Fibroblast of villous mesenchyme (primary cell): ENCODE measurements at places on chromosomes 2 and 18. TPM values are rescaled to one million over a fixed set of nuclear protein-coding genes. Genes with fewer than 3 reads are reported as not detected.
A peak's percentile ranks its signal among the peaks of the same experiment; 100 is the strongest.

DNA sequence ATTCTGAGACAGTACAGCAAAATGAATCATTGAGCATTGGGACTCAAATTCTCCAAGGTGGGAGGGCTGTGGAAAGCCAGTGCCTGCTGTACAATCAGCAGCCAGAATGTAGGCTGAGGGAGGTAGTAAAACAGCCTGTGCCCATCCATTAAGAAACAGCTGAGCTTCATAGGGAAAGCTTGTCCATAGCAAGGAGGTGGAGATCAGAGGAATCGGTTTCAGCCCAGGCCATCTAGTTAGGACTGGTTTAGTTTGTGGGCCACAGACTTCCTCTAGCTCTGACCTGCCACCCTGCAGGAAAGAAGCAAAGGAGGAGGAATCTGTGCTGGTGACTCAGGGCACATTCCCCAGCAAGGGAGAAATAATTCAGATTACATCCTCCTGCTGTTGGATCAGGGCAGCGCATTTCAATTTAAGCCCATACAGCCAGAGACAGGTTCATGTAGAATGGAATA lies 333.4 kb downstream of the SETBP1 start:
- DNase-seq = peak; percentile 30

DNA sequence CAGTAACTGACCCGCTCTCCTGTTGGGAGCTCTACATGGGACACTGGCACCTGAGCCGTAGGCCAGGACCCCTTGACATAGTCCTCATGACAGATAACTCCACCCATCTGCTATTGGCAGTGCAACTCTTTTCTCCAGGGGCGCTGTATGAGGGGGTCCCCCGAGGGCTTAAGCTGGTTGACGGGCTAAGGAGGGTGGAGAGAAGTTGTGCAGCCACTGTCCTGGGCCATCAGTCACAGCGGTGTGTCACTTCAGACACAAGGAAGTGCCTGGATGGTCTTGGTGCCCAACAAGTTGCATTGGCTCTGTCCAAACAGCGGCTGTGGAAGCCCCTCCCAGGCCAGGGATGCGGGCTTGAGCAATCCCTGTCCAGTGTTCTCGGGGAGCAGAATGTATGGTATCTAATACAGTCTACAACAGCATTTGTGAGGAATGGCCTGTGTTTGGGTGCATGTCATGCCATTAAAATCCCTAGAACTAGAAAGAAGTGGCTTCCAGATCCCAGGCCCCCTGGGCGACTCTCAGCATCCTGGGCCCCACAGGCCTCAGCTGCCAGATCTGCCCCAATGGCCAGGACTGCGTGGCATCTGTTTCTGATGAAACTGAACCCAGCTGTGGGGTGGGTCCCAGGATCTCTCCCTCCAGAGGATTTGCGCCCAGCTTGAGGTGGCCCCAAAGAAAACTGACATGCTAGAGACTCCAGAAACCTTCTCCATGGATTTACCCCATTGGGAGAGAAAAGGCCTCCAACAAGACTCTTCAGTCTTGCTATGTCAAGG lies 23.3 kb downstream of the TTC32 start:
- no peak for DNase-seq

- DNase-seq = no peak
Observed at GRCh38 chr2:240437551-240437860, 2.0 kb downstream of the GPC1 start.

DNA sequence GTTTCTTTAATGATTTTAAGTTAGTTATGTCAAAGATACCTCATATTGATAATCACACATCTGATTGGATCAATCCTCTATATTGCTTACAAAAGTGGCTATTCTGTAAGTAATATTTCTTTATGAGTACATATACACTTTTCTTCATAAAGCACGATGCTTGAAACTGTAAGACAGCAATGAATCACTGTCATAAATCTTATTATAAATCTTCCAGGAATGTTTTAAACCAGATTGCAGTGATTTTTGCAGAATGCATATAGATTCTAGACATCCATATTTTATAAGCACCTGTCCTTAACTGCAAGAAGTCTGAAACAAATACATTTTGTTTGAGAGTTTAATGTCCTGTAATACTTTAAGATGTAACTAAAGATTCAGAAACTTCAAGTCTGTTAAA lies 367.0 kb upstream of the FANCL start:
- DNase-seq = no peak

DNA sequence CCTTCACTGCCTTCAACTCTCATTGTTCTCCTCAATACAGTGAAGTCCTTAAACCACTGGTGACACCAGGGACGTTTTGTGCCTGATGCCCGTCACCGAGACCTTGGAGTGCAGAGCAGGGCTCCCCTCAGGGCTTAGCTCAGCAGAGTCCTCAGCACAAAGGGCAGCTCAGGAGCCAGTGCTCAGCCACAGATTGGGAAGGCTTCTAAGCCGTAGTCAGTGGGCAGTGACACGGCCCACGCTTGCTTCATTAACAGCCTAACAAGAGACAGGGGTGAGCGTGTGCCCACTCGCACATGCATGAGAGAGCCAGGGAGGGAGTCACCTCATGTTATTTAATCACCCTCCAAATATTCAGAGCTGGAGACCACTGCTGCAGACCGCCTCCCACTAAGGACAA lies 137.5 kb downstream of the SH3RF3 start:
- no peak for DNase-seq

GRCh38 chr18:2510416-2510815 lies 60.9 kb downstream of the METTL4 start:
- no peak for DNase-seq

DNA sequence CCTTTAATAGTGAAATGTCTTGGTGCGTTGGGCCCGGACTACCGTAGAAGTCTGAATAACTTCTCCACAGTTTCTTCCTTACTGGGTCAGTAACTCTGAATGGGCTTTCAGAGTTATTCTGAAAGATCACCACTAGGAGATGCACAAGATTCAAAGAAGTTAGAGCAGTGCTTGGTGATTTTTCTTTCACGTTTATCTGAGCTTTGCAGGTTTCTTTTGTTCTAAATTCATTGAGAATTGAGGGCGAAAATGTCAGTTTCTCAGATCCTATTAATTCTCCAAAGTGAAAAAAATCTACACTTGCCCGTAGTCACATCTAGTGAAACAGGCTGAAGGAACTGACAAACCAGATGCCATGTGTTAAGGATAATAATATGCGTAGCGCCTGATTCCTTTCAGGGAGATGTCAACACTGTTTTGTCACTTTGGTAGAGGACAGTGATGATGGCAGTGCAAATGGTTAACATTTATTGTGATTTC lies 70.1 kb downstream of the QPCT start:
- DNase-seq = peak; percentile 74

- no peak for DNase-seq
Observed at GRCh38 chr18:8037296-8037695, 470.2 kb downstream of the PTPRM start.

GRCh38 chr2:125227843-125228392 lies 1202.8 kb downstream of the CNTNAP5 start:
- no peak for DNase-seq

DNA sequence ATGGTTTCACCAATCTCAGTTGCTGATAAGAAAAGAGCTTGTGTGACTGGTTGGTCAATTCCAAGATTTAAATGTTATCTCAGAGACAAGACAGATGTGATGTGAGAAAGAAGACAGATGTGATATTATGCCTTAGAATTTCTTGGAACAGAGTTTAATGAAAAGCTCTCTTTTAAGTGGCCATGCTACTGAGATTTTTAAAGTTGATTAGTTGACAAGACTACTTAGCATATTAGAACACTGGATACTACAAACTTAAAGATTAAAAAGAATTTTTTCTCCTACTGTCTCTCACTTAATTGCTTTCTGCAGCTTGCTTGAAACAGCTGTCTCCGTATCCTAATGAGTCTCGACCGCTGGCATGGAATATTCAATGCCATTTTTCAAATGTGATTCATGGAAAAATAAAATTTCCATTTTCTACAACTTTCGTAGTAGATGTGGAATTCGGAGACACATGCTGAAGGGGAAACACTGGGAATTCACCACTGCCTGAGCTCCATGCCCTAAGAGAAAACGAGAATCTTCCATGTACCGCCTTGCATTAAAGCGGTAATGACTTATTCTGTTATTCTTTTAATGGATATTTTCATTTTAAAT lies 634.2 kb upstream of the SETBP1 start:
- DNase-seq = no peak

- peak; percentile 46 for DNase-seq
Observed at GRCh38 chr2:235098736-235099494, 147.1 kb downstream of the SH3BP4 start.

- DNase-seq = no peak
Observed at GRCh38 chr2:148122788-148123187, 101.9 kb downstream of the MBD5 start.

DNA sequence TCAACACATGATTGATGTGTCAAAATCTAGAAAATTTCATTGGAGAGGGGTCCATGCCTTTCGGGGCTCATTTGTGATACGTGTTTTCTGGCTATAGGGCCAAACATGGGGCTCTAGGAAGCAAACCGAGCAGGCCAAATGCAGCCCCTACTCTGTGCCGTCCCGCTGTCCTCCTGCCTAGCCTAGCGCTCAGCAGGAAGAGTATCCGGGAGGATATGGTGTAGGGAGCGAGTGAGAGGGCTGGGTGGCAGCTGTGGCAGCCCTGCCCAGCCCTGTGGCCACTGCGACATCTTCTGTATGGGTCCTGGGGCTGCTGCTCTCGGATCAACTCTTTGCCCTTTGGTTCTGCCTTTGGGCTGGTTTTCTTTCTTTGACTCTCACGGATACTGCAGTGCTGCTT lies 120.1 kb upstream of the MAP3K20 start:
- DNase-seq = no peak

- peak; percentile 39 for DNase-seq
Observed at GRCh38 chr2:177161741-177162460, 50.7 kb upstream of the HNRNPA3 start.

GRCh38 chr18:9106800-9107584 lies 4.5 kb downstream of the NDUFV2 start:
- DNase-seq = no peak

GRCh38 chr2:85246348-85246747 lies 81.4 kb downstream of the TGOLN2 start:
- no peak for DNase-seq

Gene LOXHD1
- under 0.01 TPM in 1 of 2 replicates, not detected in the other for total RNA-seq

Gene PSD4
- 2.9 and 4.7 TPM in 2 replicates for total RNA-seq

Gene DPYSL5
- not detected in 2 replicates for total RNA-seq

Gene EML6
- total RNA-seq = 0.32 and 1.3 TPM in 2 replicates

Gene PPP4R1
- total RNA-seq = 99.2 and 136 TPM in 2 replicates

Gene NABP1
- 66.7 and 308 TPM in 2 replicates for total RNA-seq

Gene RAPGEF4
- total RNA-seq = 1.3 and 2.6 TPM in 2 replicates

Gene LRP2
- total RNA-seq = under 0.01 TPM in 2 replicates

Gene MSTN
- under 0.01 TPM in 2 replicates for total RNA-seq

Gene LONRF2
- total RNA-seq = 0.32 and 1.3 TPM in 2 replicates
